Stimulated activated CD8-positive, alpha-beta memory T cell treated with anti-CD3 and anti-CD28 coated beads, Interleukin-7, amount 100 ng/mL, for 48 hours (primary cell): ENCODE measurements at places on chromosomes 11 and 22.
A peak's percentile ranks its signal among the peaks of the same experiment; 100 is the strongest.

DNA sequence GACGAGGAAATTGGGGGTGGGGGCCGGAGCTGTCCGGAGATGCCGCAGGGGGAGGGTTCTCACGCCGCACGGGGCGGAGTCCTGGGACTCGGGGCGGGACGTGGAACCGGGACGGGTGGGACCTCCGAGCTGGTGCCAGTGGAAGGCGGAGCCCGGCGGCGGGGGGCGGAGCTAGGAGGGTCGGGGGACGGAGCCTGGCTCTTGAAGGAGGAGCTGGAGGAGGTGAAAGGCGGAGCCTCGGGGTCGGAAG lies 271 bp downstream of the FKBP2 start:
- peak; percentile 99 for DNase-seq

GRCh38 chr11:116697011-116697410 lies 75.8 kb downstream of the BUD13 start:
- DNase-seq: no peak

- DNase-seq: no peak
Measured at GRCh38 chr11:28799316-28799715, 691.1 kb downstream of the METTL15 start.

GRCh38 chr22:29693161-29693560 lies 26.6 kb upstream of the CABP7 start:
- DNase-seq: no peak

DNA sequence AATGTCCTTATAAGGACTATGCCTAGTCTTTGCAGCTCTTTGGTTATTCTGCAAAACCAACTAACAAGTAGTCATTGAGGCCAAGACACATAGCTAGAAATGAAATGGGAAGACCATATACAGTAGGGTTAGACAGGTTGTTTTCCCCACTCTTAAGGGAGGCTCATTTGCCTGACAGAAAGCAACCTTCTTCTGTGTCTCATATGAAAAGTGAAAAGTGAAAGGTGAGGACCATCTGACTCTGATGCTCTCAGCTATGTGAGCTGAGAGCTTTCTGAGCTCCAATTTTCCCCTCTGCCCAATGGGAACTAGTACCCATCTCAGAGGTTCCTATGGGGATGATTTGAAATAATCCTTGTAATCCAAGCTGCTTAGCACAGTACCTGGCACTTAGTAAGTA lies 142.0 kb upstream of the BDNF start:
- no peak for DNase-seq

GRCh38 chr11:36492724-36493304 lies 17.3 kb downstream of the TRAF6 start:
- no peak for DNase-seq

GRCh38 chr11:128949791-128950454 lies 7.3 kb upstream of the TP53AIP1 start:
- DNase-seq: no peak

GRCh38 chr22:17699696-17700340 lies 61.3 kb downstream of the BCL2L13 start:
- no peak for DNase-seq

DNA sequence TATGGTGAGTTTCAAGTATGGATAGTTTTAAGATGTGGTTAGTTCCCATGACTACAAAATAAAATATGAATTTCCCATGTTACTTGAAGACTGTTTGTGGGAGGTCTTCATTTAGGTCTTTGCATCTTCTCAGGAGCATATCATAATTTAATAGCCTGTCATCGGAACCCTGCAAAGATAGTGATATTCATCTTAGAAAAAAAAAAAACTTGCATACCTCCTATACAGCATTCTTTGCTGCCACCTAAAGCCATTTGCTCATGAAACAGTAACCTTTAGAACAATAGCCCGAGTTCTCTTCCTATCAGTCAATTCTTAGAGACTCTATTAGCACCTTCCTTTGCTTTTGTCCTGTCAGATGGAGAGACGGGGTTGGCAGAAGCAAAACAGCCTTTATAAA lies 75.3 kb downstream of the ARFGAP2 start:
- no peak for DNase-seq

GRCh38 chr11:133553885-133554740 lies 21.8 kb upstream of the OPCML start:
- no peak for DNase-seq

DNA sequence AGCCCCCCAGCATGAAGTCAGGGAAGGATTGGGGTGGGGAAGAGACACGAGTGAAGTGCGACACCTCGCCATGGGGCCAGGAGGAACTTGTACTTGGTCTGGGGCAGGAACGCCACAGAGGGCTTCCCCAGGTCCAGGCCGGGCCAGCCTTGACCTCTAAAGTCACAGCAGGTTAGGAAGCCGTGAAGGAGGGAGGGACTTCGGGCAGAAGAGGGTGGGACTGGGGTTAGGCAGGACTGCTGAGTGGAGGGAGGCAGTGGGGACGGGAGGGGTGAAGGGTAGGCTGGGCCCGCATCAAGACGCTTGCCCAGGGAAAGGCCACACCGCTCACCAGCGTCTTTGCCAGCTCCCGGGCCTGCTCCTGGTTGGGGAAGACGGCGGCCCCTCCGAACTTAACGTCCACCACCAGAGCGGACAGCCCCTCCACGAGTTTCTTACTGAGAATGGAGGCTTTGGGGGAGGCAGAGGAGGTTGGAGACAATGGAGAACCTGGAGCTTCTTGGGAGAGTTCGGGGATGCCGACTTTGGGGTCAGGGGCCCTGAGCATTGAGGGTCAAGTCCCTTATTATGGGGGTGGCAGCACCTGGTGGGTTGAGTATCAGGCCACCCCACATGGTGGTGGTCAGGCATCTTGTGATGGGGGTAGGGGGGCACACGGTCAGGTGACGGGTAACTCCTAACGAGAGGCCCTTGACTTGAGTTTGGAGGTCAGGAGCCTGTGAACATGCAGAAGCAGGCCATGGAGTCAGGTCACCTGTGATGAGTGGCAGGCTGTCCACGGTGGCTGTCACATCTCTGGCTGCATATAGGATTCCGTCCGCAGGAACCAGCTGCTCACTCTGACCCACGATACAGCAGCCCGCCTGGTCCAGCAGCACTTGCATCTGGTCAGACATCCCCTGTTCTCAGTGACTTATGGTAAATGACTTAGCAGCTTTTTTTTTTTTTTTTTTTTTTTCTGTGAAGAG lies 1.7 kb upstream of the SCO2 start:
- DNase-seq: no peak

GRCh38 chr22:32842486-32842885 lies 41.0 kb downstream of the TIMP3 start:
- no peak for DNase-seq

DNA sequence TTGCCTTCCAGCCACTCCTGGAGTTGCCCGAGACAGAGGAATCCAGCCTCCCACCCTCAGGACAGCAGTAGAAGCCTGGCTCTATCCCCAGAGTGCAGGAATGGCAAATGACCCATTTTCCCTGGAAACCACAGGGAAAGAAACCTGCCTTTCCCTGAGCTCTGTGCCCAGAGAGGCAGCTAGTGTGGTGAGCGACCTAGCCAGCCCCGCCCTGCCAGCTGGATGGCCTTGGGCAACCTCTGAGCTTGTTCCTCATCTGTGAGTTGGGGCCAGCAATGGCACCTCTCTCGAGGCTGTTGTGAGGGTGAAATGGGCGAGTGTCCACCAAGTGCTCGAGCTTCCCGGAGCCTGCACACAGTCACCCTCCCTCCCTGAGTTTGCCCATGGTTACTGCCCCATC lies 3.7 kb downstream of the OMP start:
- no peak for DNase-seq

GRCh38 chr11:58788355-58789023 lies 56.0 kb downstream of the GLYATL2 start:
- no peak for DNase-seq

- no peak for DNase-seq
Measured at GRCh38 chr11:73194034-73194507, 24.0 kb upstream of the P2RY2 start.

DNA sequence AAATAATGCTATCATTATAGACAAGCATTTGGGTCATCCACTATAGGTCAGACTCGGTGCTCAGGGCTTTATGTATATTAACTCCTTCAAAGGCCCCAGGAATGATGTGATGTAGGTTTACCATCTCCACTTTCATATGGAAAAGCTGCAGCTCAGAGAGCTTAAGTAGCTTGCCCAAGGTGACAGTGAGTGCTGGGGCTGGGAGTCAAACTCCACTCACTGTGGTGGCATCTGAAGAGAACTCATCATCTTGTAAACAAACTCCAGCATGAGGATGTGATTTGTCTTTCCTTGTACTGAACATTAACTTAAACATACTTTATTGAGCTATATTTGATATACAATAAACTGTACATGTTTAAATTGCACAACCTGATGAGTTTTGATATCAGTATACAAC lies 25.4 kb downstream of the TENM4 start:
- DNase-seq: no peak

DNA sequence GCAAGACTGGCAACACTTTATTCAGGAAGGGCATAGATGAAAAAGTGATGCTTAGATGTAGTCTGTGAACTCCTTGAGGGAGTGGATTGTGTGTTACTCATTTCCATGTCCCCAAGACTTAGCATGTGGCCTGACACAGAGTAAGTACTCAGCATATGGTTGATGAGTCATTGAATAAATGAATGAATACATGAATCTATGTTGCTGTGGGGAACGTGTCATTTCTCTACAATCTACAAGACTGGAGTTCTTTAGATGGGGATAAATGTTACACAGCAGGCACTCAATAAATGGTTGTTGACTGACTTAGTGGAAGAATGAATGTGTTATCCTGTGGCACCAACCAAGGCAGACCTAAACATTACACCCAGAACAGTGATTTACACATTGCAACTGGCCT lies 17.9 kb downstream of the BPIFC start:
- DNase-seq: no peak

DNA sequence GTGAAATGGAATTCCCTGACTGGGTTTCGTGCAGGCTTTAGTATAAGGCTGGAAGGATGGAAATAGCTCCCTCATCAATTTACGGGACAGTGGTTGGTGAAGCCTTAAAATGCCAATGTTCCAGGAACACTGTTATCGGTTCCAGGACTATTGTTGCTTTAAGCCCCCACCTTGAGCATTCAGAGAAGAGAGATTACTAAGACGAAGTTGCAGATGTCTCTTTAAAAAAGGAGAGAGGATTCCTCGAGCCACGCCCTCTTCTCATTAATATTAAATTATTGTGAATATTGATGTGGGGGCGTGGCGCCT lies 195 bp upstream of the CREB3L1 start:
- DNase-seq: no peak

- no peak for DNase-seq
Measured at GRCh38 chr11:102046841-102047240, 396 bp upstream of the CFAP300 start.

DNA sequence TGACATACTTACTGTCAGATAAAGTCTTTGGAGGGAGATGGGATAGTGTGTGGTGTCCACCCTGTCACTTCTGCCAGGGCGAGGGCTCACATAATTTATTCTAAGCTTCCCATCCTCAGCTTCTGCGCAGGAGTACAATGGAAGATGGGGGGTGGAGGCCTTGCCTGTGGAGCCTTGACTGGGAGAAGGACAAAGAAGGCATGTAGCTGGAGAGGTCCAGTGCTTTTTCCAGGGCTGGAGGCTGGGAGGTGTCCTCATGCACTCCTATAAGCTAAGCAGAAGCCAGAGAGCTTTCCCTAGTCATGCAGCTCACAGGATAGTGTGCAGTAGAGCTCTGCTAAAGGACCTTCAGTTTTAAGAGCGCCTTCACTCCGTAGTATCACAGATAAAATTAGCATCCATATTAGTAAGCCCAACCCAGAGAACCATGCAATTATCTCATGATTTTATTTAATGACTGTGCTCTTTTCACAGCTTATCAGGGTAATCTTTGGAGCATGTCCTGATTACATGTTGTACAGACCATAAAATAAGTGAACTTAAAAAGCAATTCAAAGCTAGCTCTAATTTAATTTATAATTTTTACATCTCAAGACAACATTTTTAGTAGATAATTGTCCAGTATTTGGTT lies 148.3 kb downstream of the TEAD1 start:
- DNase-seq: no peak

- no peak for DNase-seq
Measured at GRCh38 chr11:31895926-31896325, 84.8 kb upstream of the PAX6 start.

DNA sequence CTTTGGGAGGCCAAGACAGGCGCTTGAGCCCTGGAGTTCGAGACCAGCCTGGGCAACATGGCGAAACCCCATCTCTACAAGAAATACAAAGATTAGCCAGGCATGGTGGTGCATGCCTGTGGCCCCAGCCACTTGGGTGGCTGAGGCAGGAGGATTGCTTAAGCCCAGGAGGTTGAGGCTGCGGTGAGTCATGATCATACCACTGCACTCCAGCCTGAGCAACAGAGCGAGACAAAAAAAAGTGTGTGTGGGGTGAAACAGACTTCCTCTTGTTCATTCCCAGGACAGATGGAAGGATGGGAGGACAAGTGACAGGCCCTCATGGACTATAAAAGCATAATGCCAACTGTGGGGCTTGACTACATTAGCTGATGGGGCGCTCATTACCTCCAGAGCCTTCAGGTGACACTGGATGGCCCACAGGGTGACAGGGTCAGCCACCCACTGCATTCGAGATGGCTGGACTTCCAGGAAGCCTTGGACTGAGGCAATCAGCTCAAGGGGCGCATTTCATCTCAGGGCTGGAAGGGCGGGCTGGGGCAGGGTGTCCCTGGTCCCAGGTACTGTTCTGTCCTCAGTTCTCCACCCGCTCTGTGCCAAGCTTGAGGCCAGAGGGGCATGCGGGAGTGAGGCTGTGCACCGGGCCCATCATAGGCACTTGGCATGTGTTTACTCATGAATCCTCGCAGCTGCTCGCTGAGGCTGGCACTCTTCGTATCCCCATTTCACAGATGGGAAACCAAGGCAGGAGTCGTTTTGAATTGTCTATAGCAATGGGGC lies 12.5 kb downstream of the NPTXR start:
- DNase-seq: no peak

GRCh38 chr11:115677190-115677589 lies 173.0 kb upstream of the CADM1 start:
- DNase-seq: no peak

- DNase-seq: no peak
Measured at GRCh38 chr11:134760299-134760698, 348.3 kb upstream of the B3GAT1 start.

DNA sequence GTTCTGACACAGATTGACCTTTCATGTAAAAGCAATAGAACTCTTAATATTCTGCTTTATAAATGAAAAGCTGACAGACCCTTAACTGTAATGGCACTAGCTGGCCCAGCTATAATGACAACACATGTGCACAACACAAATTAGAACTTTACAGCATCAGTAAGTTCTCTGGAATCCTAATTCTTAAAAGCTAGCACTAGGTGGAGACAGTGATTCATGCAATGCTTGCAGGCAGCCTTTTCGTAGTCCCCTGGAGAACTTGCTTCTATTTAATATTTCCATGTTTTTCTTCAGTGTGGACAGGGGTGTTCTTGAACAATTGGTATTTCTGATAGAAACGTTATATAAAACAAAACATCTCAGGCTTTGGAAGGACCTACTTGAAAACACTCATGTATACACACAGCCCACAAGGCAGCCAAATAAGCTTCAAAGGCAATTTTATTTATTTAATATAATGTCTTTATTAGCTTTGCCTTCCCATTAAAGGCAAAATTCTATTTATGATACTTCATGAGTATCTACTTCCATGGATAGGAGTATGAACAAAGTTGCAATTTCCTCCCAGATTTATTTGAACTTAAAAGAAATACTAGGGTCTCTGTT lies 374.3 kb upstream of the MPPED2 start:
- DNase-seq: no peak
